ENCODE measurements at places on chromosomes 16 and 17.

DNA sequence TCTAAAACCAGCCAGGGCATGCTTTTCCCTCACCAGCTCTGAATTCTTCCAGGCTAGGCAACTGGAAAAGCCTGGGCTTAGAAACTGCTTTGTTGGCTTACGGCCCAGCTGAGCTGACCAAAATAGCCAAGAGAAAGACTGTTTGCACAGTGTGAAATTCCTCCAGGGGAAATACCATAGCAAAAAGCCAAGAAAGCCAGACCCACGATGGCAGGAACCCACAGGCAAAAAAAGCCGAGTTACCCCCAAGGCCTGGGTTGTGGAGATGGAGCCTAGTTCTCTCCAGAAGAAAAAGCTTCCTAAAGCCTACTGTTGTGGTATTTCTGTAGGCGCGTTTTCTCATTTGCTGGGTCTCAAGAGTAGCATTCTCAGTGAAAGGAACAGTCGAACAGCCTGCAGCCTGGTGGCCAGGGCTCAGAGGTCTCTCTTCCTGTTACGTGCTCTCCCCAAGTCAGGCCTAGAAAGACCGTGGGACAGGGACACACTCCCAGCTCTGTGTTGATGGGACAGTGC is 9.2 kb downstream of the SP2 start:
- no peak for DNase-seq

- DNase-seq = no peak
These were observed 9.7 kb upstream of the ITGB3 start for GRCh38 chr17:47243737-47244598.

GRCh38 chr17:80730739-80731138 is 186.1 kb downstream of the RPTOR start:
- no peak for DNase-seq

- peak; percentile 52 for DNase-seq
These were observed 14.6 kb downstream of the FCSK start for GRCh38 chr16:70468776-70469525.

DNA sequence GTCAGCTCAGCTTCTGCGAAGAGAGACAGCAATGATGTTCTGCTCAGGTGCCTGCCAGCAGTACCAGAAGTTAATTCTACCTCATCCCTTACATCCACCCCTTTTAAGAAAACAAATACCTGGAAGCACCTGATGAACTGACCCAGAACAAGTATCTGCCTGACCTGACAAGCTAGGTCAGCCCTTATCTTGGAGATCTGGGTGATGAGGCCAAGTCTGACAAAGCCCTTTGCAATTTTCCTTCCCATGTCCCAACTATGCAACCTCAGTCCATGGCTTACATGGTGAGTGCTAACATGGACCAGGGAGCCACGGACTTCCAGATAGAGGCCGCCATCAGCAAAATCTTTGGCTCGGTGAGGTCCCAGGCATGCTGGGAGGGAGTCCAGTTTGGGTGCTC is 3.6 kb downstream of the ACADVL start:
- no peak for DNase-seq

- no peak for DNase-seq
These were observed 24.4 kb downstream of the PRMT7 start for GRCh38 chr16:68335175-68335574.

- DNase-seq = no peak
These were observed 222.8 kb downstream of the CCDC182 start for GRCh38 chr17:57522042-57523005.

DNA sequence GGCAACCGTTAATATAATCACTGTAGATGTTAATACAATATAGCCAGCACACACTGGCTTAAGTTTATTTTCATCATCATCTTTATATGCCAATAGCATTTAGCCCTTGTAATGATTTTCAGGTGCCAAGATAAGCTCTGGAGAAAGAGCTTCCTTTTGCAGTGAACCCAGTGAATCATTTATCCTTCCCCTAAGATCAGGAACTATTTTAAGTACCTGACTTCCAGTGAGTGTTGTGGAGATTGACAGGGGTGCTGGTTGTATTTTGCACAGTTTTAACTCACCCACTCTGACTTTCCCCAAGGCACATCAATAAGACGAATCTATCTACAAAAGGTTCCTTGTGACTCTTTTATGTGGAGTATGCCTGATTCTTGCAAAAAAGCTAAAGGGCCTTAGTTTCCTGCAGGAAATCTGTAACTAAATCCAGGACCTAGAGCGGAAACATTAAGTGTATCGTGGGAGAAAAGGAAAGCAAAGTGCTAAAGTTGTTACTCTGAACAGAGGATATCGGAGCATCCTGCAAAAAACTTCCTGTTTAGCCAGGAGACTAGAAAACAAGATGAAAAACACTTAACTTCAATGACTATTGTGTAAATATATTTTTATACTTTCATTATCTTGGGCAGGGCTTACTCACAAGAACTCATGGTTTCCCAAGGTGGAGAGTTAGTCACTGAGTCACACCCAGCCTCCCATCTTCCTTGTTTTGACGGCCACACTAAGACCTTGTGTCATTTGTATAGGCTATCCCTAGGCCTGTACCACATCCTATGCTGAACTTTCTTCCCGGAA is 183.6 kb downstream of the MAP2K6 start:
- DNase-seq = no peak

- no peak for DNase-seq
These were observed 24.8 kb upstream of the MTSS2 start for GRCh38 chr16:70710422-70711210.

- DNase-seq = no peak
These were observed 19.2 kb upstream of the EMP2 start for GRCh38 chr16:10599626-10600025.

GRCh38 chr16:65745201-65745708 is 621.2 kb upstream of the CDH5 start:
- DNase-seq = no peak

GRCh38 chr17:36940313-36941264 is 3.3 kb downstream of the LHX1 start:
- DNase-seq = peak; percentile 75

DNA sequence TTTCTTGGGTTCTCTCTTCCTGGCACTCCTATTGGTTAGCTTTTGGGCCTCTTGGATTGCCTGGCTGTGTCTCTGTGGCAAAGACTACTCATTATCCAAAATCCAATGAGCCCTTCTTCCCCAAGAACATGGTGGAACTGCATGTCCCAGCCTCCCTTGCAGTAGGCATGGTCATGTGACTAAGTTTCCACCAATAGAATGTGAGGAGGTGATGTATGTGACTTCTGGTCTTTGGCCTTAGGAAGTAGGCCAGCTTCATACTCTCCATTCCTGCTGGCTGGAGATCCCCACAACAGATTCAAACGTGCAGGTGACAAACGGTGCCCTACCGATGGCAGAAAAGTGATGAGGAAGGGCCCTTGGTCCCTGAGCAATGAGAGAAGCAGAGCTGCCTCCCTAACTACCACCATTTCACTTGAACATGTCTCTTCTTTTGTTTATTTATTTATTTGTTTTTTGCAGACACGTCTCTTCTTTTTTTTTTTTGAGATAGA is 17.3 kb upstream of the SPN start:
- DNase-seq = peak; percentile 66

DNA sequence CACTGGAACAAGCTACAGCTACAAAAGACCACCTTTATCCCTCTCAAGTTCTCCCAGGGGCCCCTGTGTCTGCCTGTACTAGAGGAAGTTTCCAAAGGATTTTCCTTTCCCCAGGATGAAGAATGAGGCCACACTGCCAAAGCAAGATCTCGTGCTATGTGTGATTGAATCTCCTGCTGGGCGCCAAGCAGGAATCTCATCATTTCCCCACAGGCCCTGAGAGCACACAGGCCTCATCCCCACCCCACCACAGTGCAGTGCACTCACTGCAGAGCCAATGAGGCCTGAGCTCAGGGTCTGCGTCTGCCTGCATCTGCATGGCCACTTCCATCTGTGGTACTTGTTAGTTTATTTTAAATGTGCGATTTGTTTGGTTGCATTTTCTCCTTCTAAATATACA is 387.4 kb upstream of the ASIC2 start:
- no peak for DNase-seq

- peak; percentile 94 for DNase-seq
These were observed 3.9 kb downstream of the TSPOAP1 start for GRCh38 chr17:58324409-58325288.

GRCh38 chr17:30605027-30605426 is 127.8 kb downstream of the GOSR1 start:
- peak; percentile 22 for DNase-seq

- no peak for DNase-seq
These were observed 335.3 kb upstream of the TBX2 start for GRCh38 chr17:61064087-61064951.

DNA sequence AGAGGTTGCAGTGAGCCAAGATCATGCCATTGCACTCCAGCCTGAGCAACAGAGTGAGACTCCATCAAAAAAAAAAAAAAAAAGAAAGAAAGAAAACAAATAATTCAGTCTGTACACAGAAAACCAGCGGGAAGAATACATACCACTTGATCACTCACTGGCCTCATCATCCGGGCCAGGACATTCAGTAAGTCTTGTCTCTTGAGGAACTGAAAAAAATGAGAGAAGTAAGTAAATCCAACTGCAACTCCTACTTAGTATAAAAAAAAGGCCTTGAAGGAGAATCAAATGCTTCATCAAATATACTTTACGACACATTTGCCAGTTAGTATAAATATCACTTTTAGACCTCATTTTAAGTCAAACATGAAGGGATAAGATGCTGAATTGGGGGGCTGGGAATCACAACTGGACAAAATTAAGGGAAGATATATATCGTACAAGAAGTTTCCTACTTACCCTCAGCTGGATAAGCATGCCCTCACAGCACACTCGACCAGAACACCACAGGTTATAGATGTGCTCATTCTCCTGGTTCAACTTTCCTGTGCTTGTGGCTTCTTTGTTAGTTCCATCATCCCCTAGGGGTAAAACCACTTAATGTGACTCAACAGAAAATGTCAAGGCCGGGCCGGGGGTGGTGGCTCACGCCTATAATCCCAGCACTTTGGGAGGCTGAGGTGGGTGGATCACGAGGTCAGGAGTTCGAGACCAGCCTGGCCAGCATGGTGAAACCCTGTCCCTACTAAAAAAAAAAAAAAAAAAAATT is 12.4 kb downstream of the CCDC47 start:
- no peak for DNase-seq

DNA sequence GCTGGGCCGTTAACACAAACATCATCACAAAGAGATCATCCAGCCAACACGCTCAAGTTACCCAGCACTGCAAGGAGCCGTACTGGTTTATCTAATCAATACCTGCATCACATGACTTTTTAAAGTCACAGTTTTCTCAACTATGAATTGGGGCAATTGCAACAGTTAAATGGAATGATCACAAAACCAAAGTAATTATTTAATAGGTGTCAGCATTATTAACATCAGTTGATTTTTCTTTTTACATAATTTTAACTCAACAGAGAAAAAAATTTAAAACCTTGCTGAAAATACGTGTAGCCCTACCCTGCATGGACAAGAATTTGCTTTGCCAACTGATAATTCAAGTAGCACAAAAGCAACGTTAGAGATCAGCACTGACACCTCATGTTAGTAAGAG is 95.7 kb upstream of the SOX9 start:
- DNase-seq = no peak

All from H7 (cell line).